ENCODE measurements at places on chromosomes 7 and 10.

DNA sequence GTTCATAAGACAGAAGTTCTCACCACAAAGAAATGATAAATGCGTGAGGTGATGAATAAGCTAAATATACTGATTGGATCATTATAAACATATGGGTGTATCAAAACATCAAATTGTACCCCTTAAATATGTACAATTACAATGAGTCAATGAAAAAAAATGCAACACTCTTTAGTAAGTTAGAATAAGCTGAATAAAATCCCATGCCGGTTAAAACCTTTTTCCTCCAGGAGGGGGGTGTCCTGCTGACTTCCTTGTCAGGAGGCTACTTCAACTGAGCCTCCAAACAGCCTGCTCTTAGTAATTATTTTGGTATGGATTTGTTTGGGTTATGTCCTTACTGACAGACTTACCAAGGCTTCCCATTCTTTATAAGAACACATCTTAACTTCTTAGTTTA is 649.1 kb downstream of the INHBA start:
- DNase-seq: no peak

- no peak for DNase-seq
These were observed 861 bp upstream of the TSPAN14 start for GRCh38 chr10:80453056-80453841.

GRCh38 chr7:1938788-1939433 is 268.8 kb downstream of the ELFN1 start:
- no peak for DNase-seq

GRCh38 chr7:1287752-1288201 is 55.1 kb downstream of the UNCX start:
- no peak for DNase-seq

DNA sequence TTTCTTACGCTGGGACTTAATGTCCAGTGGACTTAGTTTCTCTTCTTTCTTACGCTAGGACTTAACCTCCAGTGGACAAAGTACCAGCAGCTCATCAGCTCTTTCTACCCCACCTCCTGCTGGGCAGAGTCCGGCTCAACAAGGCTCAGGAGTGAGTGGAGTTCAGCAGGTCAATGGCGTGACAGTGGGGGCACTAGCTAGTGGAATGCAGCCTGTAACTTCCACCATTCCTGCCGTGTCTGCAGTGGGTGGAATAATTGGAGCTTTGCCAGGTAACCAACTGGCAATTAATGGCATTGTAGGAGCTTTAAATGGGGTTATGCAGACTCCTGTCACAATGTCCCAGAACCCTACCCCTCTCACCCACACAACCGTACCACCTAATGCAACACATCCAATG is 199.7 kb downstream of the MLLT10 start:
- no peak for DNase-seq

GRCh38 chr10:79336276-79336675 is 11.0 kb upstream of the PPIF start:
- DNase-seq: no peak

- DNase-seq: no peak
These were observed 316.7 kb upstream of the NPSR1 start for GRCh38 chr7:34341326-34341725.

DNA sequence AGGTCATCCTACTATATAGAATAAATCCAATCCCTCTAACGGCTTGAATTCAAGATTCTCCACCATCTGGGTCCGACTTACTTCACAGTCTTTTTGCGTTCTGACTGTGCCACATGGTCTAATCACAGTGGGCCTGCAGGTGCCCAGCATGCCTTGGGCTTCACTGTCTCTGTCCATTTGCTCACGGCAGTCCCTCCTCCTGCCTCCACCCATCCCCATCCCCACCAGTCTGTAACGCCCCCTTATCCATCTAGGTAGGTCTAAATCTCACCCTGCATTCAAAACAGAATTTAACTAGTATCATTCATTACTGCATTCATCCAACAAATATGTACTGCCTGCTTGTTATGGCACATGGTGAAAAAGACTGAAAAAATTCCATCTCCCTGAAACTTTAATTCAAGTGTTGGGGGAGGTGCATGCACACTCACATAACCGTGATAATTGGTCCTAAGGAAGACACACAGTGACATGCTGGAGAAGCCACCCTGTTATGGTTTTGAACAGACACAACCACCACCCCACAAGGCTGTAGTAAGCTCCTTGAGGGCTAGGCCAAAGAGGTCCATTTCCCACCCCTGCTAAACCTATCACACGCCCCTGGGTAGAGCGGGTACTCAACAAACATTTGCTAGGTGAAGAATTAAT is 24.2 kb downstream of the SORBS1 start:
- no peak for DNase-seq
